Activated T-helper 1 cell treated with Interleukin-2 at 50 U/mL for 16 hours (primary cell): ENCODE measurements at places on chromosomes 4 and X.

DNA sequence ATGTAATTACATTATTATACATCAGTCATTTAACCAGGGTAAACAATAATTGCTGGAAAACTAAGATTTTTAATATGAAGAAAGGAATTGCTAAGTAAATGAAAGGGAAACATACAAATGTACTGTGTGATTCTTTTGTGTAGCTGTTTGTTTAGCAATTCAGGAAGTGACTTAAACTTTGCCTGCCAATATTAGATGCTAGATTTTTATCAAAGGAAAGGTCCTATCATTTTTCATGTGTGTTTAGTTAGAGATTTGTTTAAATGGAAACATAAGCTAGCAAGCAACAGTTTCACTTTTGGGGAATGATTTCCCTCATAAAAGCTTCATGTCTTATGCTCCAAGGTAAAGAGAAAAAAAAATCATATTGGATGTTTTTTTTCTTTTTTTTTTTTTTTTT is 95.1 kb upstream of the LIMCH1 start:
- no peak for DNase-seq

DNA sequence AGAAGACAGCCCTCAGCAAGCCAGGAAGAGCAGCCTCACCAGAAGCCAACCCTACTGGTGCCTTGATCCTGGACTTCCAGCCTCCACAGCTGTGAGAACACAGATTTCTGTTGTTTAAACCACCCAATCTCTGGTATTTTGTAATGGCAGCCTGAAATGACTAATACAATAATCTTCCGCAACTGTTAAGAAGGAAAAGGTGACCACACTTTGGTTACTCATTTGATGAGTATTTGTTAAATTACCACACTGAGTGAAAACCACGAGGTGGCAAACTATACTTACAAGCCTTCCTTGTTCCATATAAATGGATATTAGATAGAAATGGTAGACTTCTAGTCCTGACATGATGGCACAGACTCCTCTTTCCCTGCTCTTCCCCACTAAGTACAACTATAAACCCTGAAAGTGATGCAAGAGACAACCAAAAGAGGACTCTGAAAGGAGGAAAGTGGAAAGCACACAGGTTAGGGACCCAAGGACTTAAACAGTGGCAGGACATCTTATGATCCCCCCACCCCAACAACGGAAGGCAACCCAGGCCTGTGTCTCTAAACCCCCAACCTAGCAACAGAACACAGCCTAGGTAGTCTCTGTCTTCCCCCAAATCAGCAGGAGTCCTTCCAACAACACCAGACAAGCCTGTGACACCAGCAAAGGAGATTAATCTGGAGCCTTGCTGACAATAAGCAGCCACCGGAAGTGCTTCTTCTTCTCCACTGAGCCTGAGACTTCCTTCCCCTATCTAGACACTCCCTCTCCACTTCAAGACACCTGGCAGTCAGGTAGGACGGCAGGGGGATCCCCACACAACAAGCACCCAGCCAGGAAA is 12.3 kb downstream of the ZNF182 start:
- DNase-seq: no peak

- DNase-seq: no peak
Measured at GRCh38 chrX:16745659-16746058, 26.2 kb downstream of the SYAP1 start.

GRCh38 chrX:115911967-115912366 is 258.6 kb upstream of the AGTR2 start:
- no peak for DNase-seq

- no peak for DNase-seq
Measured at GRCh38 chrX:154002215-154002719, 17.4 kb downstream of the IRAK1 start.

DNA sequence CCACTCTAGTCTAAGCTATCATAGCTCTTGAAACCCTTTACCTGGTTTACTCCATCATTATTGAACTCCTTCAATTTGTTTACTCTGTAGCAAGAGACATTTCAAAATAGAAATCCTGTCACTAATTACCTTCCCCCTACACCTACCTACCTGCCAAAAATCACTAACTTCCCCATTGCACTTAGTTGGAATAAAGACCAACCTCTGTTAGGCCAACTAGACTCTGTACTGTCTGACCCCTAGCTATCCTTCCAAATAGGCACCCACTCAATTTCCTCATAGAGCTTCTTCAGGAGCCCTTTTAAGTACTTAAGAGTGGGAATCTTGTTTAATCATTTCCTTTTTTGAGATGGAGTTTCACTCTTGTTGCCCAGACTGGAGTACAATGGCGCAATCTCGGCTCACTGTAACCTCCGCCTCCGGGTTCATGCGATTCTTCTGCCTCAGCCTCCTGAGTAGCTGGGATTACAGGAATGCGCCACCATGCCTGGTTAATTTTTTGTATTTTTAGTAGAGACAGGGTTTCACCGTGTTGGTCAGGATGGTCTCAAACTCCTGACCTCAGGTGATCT is 8.9 kb upstream of the CDKL2 start:
- DNase-seq: no peak

GRCh38 chrX:13763489-13763888 is 28.9 kb downstream of the OFD1 start:
- DNase-seq: no peak

DNA sequence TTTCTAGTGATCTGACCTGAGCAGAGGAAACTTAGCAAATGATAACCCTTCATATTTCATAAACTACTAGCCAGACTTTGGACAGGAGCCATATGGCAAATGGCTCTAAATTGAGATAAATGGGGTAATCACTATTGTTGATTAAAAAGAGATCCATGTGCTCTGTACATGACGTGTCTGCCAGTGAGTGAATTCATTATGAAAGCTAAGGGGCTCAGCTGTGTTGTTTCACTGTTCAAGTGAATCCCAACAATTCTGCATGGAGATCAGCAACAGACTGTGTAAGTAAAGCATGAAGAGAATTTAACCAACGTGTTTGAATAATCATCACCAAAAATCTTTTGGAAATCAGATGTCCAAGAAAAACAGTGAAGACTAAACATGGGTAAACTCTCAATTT is 9.5 kb upstream of the QRFPR start:
- no peak for DNase-seq

DNA sequence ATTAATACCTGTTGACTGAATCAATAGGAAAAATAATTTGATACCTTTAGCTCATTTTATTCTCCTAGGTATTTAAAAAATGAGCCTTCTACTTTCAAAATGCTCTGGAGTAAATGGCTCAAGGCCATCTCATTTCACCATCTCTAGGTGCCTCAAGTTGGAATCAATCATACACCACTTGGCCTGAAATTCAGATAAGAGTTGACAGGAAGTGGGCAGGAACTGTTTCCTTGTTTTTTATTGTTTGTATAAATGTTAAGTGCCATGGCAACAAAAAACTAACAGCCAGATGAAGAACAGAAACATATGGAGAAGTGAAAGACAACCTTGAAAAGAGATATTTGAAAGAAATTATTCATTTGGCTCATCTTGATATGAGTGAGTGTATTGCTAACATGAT is 12.4 kb downstream of the LIMCH1 start:
- no peak for DNase-seq

DNA sequence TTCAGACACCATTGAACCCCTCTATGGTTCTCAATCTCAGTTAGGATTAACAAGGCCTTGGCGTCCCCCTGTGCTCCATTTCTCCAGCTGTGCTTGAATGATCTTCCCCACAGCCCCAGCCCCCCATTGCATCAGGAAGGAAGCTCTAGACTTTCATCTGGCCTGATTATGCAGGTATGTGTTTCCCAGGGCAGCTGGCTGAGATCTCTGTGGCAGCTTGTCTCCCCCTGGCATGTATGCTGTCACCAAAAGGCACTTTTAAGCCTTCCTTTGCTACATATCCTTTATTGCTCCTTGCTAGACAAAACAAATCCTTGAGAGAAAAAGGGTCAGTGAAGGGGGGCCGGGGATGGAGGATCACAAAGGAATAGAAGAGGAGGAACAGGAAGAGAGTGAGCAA is 1056.0 kb upstream of the SLIT2 start:
- DNase-seq: no peak

DNA sequence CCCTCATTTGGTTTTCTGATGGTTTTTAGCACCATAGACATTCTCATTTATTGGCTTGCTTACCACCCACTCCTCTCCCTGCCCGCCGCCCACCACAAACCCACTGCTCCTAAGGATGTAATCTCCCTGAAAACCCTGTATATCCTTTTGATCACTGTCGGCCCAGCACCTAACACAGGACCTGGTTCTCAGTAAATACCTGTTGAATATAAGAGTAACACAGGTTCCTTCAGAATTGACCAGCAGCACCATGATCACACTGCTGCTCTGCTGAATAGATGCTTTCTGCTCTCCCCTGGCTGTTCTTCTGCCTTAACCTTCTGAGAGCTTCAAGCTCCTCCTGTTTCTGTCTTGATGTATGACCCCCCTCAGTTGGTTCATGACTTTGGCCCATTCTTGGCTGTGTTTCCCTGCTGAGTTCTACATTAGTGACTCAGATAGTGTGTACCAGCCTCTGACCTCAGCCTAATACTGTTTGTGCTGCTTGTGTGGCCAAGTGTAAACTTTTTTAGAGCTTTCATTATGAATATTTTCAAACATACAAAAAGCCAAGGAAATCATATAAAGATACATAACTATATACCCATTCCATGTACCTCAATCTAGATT is 265.3 kb downstream of the FRMPD4 start:
- no peak for DNase-seq

DNA sequence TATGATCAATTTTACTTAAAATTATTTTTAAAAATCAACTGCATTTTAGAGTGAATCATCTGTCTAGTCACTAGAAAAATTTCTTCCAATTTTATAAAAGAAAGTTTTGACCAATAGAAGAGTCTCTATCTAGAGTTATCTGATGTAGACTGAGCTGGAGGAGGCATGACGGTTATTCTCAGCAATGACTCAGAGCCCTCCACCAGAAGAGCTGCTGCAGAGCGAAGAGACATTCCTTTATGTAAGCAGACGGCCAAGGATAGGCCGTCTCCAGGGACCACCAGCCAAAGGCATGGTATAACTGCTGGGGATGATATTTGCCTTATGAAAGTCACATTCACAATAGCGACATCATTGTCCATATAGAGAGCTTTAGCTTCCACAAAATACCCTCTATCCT is 23.0 kb downstream of the LDB2 start:
- DNase-seq: no peak

GRCh38 chr4:41731569-41732126 is 16.9 kb downstream of the PHOX2B start:
- no peak for DNase-seq

DNA sequence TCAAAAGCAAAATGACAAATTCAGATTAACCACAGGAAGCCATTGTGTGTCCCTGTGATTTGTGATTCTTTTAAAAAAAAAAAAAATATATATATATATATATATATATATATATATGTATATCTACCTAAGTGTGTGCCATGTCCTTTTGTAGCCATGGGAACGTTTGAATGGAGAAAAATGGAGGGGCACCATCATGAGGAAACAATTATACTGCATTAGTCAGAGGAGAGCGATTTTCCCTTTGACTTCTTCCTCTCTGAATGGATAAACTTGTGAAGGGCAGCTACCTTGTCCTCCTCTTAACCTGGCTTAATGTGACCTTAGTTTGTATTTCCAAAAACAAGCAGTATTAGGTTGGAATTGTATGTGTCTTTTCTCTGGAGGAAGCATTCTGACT is 23.3 kb upstream of the CBLL2 start:
- DNase-seq: no peak

GRCh38 chrX:15755091-15755490 is 17.0 kb downstream of the CA5B start:
- no peak for DNase-seq

- no peak for DNase-seq
Measured at GRCh38 chr4:33088713-33089112, 2368.5 kb downstream of the PCDH7 start.

DNA sequence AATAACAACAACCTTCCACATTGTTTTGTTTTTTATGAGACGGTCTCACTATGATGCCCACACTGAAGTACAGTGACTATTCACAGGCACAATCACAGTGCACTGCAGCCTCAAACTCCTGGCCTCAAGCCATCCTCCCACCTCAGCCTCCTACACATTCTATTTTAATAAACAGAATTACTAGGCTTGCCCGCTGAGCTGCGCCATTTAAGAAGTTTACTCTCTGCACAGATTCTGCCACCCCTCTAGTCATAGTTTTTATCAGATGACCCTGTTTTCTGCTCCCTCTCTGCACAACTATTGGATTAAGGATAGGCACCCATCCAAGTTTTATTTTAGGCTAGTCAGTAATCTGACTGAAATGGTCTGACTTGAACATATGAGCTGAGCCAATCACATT is 11.3 kb upstream of the COX18 start:
- no peak for DNase-seq

DNA sequence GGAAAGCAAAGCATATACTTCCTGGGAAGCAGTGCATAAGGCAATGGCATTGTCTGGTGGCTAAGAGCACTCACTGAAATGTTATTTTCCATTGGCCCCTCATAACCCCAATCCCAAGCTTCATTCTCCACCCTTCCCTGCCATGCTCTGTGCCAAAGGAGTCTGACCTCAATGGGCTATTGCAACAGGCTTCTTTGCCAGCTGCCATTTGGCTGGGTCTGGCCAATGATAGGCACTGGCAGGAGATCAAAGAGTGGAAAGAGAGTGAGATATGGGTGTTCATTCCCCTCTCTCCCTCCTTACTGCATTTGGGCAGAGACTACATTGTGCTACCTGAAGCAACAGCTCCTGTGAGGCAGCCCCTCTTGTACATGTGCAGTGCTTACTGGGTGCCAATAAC is 51.5 kb downstream of the LHFPL1 start:
- no peak for DNase-seq

DNA sequence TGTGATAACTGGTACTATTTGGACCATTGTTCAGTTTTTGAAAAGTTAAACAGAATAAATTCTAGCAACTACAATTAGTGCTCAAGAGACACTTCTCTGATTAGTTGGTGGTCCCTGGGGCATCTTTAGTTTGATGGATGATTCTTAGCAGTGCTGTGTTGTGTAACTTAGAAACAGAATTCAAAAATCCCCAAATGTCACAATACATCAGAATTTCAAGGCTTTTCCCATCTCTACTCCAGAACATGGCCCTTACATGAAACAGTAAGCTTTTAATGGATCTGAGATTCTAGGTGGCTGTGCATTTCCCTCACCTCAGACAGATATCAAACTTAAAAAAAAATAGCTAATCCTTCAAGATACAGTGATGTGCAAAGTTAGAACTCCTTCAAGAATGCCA is 104.4 kb upstream of the CXCL13 start:
- DNase-seq: no peak

- DNase-seq: no peak
Measured at GRCh38 chr4:102600689-102601088, 99.5 kb downstream of the NFKB1 start.

GRCh38 chrX:135324463-135324862 is 15.2 kb downstream of the ETDC start:
- no peak for DNase-seq

DNA sequence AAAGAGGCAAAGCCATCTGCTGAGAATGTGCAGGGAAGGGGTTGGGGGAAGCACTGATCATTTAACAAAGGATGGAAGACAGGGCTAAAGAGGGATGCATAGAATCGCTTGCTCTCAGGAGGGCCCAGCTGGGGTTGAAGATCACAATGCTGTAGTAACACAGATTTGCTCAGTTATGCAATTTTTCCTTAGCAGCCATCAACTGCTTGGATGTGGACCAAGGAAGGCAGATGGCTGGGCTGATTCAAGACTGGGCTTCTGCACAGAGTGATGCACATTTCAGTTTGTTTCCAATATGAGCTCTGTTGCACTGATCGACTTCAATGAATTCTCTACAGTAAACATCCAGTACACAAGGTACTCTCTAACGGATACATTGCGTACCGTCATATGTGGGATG is 127.8 kb upstream of the TBL1X start:
- DNase-seq: no peak

GRCh38 chrX:40148385-40149285 is 50.9 kb upstream of the BCOR start:
- no peak for DNase-seq

GRCh38 chr4:157887316-157887715 is 285.5 kb downstream of the GASK1B start:
- no peak for DNase-seq
